ENCODE measurements at places on chromosomes 5 and 9.

DNA sequence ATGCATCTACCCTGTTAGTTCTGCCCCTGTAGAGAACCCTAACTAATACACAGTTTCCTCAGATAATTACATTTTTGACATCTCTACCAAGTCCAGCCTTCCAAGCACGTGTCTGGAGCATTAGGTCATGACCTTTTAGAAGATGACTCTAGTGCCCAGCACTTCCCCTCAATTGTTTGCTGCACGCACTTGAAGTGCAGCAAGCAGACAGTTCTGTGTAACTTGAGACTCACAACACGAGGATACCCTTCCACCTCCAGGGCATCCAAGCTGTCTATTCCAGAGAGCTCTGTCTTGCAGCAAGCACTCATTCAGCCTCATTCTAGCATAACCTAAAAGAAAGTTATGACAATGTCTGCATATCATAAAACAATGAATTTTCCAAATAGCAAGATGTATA, 1410.5 kb upstream of the CDH18 start:
- no peak for DNase-seq

- DNase-seq: no peak
Observed at GRCh38 chr5:143066556-143067281, 296.5 kb downstream of the ARHGAP26 start.

DNA sequence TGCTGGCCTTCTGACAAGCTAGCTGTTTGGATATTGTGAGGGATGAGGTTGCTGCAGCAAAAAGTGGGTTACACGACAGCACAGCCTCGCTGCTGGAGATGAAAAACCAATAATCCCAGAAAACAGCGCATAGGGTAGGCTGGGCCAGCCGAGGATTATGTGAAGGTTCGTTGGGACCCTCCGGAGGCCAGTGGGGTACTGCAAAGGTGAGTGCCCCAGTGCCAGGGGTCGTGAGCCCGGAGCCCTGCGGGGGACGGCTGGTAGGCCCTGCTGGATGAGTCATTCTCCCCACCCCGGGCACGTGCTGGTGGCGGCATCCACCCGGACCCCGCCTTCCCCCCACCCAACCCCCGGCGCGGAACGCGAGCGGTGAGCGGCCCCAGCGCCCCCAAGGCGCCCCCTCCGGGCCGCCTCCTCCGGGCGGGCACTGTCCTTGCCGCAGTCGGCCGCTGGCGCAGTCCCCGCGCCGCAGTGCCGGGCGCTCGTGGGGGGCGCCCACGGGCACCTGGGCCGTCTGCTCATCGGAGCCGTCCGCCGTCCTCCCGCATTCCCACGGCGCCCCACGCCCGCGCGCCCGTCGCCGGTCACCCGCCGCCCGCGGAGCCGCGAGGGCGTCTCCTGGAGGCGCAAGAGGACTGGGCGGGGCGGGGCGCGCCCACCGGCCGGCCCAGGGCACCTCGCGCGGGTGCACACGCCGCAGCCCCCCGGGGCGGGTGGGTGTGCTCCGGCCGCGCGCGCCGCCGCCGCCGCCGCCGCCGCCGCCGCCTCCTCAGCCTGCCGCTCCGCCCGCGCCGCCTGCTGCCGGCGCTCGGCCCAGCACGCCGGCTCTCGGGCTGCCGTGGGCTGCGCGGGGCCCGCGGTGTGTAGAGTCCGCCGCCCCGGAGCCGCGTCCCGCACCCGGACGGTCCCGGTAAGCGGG, at the start of gene PHF24:
Gene PHF24 (plus strand): TSS at position 794 of the 919 bp plus-strand sequence. CDS start 13,014 bp downstream, outside the sequence.
- DNase-seq: peak; percentile 25

DNA sequence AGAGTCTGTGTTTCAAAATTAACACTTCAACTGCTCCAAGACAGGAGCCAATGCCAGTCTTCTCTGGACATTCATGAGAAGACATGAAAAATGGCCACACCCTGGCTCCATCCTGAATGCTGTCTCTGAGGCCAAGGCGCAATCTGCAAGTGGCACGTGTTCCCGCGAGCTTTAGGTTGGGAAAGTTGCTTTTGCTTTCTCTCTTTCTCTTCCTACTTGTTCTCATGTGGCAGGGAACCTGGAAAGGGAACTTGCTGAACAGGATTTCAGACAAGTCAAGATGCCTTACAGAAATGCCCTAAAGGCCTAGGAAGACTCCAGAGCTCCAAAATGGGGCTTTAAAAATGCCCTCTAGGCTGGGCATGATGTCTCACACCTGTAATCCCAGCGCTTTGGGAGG, 91.9 kb upstream of the OTULINL start:
- no peak for DNase-seq

DNA sequence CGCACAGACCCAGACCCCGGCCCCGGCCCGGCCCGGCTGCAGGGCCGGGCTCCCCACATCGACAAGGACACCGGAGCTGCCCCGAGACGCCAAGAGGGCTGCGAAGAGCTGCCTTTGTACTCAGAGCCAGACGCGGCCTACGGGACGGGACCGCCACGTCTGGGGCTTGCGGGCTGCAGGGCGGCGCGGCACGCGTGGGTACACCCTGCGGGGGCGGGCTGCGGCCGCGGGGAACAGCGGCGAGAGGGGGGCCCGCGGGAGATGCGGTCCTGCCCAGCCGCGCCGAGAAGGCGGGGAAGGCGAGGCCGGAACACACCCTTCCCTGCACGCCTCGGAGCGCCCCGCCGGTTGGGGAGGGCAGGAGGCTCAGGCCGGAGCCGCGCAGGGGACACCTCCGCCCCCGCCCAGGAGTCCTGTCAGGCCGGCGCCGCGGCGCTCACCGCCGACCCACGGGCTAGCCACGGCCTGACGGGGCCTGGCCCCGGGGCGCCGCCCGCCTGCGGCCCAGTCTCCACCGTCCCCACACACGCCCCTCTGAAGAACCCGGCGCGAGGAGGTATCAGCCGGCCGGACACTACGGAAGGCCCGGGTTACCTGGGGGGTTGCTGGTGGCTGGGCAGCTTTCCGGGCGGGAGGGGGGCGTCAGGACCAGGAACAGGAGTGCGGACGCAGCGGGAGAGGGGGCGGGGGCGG, 478 bp downstream of the RAB14 start:
- DNase-seq: peak; percentile 64

DNA sequence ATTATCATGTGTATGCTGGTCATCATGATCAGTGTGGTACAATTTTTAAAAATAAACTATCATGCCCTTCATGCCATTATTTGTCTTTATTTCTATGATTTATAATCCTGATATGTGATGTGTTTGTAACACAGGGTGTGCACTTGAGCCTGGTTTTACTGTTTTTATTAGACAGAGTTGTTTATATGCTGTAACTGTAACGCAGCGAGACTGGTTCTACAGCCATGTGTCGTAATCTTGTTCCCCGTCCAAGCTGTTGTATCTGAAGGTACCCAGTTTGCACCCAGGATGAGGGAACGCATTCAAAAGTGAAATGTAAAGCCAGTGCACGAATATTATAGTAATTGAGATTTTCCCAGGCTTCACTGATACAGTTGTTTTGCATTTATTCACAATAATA, 28.2 kb downstream of the SNX18 start:
- DNase-seq: no peak

- DNase-seq: no peak
Observed at GRCh38 chr5:176677209-176677939, 30.1 kb downstream of the TSPAN17 start.

DNA sequence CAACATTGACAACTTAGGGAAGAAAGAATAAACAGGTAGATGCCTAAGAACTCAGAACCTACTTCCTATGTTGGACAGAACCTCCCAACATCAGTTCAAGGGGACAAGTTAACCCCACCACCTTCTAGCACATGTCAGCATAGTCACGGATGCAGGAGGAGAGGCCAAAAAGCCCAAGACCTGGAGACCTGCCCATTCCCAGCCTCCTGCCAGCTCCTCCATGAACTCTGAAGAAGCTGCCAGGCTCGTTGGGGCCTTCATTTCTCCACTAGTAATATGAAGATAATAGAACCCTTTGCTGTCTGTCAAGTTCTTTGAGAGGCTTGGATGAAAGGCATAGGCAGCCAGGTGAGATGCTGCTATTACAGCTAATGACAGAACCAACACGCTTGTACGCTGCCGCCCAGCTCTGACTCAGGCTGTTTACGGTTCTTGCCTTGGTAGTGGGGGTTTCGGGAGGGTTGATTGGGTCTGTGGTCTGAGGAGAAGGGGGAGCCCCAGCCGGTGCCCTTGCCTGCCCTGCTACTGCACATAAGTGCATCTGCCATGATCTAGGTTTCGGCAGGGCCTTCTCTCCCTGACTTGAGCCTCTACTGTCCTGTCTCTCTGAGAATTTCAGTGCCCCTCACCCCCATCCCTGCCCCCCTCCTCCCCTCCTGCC, 82.2 kb downstream of the NRG2 start:
- no peak for DNase-seq

DNA sequence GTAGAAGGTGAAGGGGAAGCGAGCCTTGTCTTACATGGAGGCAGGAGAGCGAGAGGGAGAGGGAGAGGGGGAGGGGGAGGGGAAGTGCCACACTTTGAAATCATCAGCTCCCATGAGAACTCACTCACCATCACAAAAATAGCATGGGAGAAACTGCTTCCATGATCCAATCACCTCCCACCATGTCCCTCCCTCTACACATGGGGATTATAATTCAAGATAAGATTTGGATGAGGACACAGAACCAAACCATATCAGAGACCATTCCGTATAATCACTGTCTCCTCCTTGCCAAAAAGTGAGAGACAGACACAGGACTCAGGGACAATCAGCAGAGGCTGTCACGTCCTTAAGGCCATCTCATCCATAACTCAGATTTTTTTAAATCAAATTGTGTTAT, 187.7 kb upstream of the TAS2R1 start:
- DNase-seq: no peak

- no peak for DNase-seq
Observed at GRCh38 chr5:120083851-120084542, 380.1 kb upstream of the PRR16 start.

GRCh38 chr9:133718563-133719315, 19.4 kb downstream of the SARDH start:
- DNase-seq: peak; percentile 11

DNA sequence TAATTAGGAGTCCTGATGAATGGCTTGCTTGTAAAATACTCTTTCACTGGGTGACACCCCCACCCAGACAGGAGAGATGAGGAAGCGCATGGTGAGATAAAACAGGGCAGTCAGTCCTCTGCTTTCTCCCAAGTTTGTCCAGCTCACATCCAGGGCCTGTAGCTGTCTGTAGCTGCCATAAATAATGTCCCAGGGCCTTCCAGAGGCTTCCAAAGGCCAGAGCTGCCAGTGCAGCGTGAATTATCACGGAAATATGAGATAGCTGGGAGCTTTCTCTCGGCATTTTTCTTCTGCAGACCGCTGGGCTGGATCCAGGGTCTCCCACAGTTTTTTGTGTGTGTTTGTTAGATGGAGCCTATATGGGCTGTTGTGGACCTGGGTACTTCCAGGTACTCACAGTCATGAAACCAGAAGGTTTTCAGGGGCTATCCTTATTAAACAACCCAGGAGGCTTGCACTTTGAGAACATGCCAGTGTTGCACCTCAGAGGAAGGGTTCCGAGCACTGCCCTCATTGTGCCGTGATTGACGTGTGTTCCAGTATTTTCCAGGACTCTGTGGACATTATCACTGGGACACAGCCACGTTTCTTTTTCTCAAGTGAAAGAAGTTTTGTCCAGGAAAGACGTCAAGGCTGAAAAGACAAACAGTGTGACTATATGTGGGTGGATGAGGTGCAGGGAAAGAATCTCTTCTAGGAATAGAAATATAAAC, 117.5 kb downstream of the FGF1 start:
- DNase-seq: no peak

GRCh38 chr5:96288845-96289185, 144.2 kb downstream of the PCSK1 start:
- DNase-seq: no peak

DNA sequence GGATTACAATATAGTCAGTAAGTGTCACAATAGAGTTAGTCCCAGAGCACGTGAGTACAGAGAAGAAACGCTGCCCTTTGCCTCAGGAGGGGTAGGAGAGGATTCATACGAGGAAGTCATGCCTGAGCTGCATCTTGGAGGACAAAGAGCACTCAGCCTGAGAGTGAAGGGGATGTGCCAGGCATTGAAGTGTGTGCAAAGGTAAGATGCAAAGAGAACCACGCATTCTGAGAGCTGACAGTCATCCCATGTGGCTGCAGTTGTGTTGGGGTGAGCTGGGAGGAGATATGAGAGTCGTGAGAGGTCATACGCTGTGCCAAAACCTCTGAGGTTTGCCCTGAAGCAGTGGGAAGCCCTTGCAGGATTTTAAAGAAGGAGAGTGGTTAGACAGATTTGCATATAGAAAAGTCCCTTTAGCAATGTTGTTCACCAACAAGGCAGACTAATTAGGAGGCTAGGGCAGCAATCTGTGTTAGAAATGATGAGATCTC, 97.5 kb downstream of the PIP5K1B start:
- DNase-seq: no peak

GRCh38 chr9:124769549-124770358, 1.4 kb downstream of the NR6A1 start:
- DNase-seq: peak; percentile 40

DNA sequence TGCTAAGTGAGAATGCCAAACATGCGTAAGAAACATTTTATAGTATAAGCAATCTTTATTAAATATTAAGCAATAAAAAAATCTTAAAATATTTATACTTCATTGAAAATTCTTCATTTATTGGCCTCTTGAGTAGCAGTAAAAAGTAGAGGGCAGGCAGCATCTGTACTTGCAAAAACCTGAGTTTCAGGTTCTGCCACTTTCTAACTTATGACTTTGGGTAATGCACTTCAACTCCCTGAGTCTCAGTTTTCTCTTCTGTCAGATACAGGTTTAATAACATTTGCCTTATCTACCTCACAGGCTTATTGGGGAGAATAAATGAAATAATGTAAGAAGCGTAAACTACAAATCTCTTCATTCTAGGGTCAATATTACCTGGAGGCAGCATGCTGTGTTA, 19.8 kb upstream of the MCTP1 start:
- DNase-seq: no peak

- no peak for DNase-seq
Observed at GRCh38 chr5:32346869-32347268, 34.1 kb upstream of the MTMR12 start.

GRCh38 chr5:157252711-157253465, 13.0 kb upstream of the CYFIP2 start:
- DNase-seq: peak; percentile 88

DNA sequence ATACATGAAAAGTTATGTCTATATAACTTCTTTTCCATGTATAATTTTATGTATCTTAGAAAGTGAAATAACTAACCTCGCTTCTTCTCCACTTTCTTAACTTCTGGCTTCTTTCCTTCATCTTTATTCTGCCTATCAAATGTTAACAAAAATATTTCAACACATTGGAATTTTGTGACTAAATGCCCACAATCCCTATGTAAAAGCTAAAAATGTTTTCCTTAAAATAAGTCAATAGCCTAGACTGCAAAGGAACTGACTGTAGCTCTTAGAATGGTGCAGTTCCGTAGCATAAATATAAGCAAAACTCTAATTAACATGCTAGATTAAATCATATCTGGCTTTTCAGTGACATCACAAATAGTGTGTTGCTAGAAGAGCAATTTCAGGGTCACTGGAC, 40.9 kb downstream of the PSIP1 start:
- DNase-seq: no peak

DNA sequence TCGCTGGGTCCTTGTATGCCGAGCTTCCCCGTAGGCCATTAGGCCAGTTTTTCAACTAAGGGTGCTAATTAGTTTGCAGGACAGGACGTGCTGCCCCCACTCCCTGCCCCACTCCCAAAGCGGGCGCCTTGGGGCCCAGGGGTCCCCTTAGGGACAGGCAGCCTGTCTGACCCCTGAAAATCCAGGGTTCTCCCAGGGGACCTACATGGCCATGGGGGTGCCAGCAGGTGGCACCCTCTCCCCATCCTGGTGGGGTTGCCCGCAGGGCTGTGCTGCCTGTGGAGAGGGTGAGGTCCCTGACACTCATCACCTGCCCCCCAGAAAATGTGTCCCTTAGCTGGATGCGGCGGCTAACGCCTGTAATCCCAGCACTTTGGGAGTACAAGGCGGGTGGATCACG, 8.5 kb upstream of the CCDC187 start:
- DNase-seq: peak; percentile 64

- no peak for DNase-seq
Observed at GRCh38 chr9:129333617-129334104, 155.6 kb upstream of the IER5L start.

All from activated naive CD4-positive, alpha-beta T cell treated with anti-CD3 and anti-CD28 coated beads, Interleukin-2, amount 10 ng/mL, durations not matched to agents 7 days and 5 days (primary cell).